Activated CD4-positive, alpha-beta T cell treated with anti-CD3 and anti-CD28 coated beads for 24 hours (primary cell): ENCODE measurements at places on chromosomes 1 and 21.

- DNase-seq = no peak
Observed at GRCh38 chr21:27831177-27831576, 864.3 kb upstream of the ADAMTS5 start.

DNA sequence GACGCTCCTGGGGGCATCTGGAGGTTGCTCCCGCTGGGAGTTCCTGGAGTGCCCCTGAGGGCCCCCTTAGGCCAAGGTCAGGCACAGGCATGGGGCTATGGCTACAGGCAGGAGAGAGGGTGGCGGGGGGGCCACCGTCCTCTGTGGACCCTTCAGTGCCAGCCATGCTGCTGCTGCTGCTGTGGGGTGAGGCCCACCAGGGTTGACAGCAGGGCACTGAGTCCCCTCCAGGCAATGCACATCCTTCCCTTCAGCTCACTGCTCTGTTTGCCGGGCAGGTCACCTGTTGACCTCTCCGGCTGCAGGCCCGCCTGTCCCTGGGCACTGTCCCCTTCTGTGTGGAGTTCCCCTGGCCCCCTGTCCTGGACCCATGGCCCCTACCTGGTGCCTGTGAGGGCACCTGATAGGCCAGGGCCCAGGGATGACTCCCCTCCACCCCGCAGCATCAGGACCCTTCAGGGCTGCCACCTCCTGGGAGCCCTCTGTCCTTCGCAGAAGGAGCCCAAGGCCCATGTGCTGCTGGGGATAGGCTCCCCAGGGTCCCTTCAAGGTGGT is 34.1 kb upstream of the ADARB1 start:
- DNase-seq = no peak

- no peak for DNase-seq
Observed at GRCh38 chr21:27067226-27067625, 100.3 kb upstream of the ADAMTS5 start.

GRCh38 chr1:119220991-119221390 is 80.5 kb upstream of the WARS2 start:
- DNase-seq = no peak

- DNase-seq = no peak
Observed at GRCh38 chr21:26833460-26833939, 11.7 kb downstream of the ADAMTS1 start.

DNA sequence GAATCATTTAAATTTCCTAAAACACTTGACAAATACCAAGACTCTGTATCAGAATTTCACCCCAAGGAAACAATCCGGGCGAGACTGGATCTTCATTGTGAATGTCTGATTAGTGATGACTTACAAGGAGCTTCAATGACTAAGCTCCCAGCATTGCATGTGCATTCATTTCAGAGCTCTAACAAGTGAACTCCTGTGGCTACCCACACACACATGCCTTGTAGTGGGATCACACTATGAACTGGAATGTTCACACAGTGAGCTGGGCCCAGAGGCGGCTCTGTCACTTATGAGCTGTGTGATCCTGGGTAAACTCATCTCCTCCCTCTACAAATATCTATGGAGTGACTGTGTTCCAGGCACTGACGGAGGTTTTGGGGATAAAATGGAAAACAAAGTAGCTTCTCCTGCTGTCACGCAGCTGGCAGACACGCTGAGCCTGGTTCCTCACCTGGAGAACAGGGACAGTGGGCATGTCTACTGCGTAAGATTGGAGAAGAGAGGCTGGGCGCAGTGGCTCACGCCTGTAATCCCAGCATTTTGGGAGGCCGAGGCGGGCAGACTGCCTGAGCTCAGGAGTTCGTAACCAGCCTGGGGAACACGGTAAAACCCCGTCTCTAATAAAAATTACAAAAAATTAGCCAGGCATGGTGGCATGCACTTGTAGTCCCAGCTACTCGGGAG is 56.9 kb downstream of the CLSTN1 start:
- DNase-seq = no peak

DNA sequence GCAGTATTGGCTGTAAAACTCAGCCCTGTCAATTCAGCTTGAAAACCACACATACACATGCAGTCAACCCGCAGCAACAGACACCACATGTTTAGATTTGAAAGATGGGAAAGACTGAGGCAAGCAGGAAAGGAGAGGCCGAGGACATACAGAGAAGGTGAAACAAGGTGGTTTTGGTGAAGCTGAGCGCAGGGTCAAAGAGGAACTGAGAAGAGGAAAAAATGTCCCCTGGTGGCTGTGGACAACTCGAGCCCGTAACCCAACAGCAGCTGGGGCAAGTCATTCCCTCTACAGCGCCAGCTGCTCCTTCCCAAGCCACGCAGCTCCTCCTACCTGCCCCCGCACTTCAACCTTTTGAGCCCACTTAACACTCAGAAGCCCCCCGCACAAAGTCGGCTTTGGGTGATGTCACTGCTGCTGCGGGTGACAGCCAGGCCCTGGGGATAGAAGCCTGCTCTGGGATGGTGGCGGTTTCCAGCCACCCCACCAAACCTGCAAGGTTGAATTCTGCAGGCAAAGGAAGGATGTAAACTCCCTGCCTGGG is 63.0 kb downstream of the KCNN3 start:
- DNase-seq = no peak

- no peak for DNase-seq
Observed at GRCh38 chr1:193338194-193338593, 151.8 kb upstream of the B3GALT2 start.
